ENCODE measurements at places on chromosomes 16 and 17.

GRCh38 chr17:16511593-16511992 is 19.6 kb upstream of the LRRC75A start:
- no peak for DNase-seq

GRCh38 chr16:48556913-48557351 is 53.0 kb downstream of the N4BP1 start:
- DNase-seq = peak; percentile 24

GRCh38 chr16:15057681-15058417 is 2.0 kb upstream of the NTAN1 start:
- no peak for DNase-seq

GRCh38 chr17:8225813-8226535 is 15.6 kb upstream of the AURKB start:
- DNase-seq = no peak

DNA sequence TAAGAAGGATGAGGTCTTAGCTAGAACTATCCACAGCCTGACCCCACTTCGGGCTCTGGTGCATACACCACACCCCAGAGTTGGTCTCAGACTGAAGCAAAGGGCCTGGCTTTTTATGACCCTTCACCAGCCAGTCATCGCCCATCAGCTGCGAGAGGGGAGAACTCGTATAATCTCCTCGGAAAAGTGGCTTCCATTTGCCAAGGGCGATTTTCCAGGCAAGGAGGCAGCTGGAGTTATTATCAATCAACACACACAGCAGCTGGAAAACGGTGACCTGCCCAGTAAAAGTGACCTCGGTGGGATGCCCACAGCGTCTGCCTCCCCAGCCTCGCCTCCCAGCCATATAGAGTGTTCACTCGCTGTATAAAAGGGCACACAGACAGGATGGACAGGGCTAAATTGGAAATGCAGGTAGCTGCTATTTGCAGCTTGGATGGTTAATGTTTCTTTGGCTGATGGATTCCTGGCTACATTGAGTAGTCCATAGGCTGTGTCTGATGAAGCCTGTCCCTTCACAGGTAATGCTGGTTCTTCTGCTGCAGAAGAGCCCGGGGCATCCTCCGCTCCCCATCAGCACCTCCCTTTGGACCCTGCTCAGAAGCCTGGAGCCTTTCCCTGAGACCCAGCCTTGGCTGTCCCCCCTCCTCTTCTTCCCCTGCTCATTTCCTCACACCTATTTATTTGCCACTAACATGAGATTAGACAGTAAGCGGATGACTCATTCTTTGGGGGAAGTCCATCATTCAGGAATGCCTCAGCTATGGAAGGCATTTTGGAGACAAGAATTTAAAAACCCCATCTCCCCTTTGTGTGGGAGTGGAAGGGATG is 45.7 kb downstream of the TMEM186 start:
- DNase-seq = peak; percentile 87

GRCh38 chr17:71184716-71185115 is 936.1 kb upstream of the SOX9 start:
- peak; percentile 42 for DNase-seq

- DNase-seq = no peak
These were observed 51.8 kb downstream of the C17orf67 start for GRCh38 chr17:56781906-56782305.

DNA sequence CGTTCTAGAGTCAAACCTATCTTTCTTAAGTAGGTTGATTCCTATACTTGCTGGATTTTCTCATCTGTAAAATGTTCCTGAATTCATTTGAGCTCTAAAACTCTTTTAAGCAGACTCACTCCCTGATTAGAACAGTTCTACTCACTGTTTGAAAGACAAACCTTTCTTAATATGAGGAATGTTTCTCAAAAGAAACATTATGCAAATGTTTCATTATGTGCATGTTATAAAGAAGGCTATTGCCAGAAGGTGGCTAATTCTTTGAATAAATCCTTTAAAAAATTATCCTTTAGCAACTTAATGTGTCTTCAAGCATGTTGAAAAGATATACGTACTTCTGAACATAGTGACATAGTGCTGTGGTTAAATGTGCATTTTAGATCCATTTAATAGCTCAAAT is 124.1 kb downstream of the CDH11 start:
- DNase-seq = no peak

DNA sequence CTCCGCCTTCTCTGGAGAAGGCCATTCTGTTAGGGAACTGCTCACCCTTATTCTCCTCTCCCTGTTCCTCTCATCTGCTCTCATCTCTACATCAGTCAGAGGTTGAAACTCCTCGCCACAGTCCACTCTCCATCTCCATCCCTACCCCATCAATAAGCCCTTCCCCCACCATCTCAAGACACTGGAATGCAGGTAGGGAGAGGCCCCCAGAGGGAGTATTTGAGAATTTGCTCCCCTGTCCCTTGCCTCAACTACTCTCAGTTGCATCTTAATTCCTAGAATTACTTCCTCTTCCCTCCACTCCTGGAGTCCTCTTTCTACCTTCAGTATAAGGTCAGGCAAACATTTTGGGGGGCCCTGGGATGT is 2.0 kb upstream of the AATF start:
- DNase-seq = no peak

All from RWPE1 (cell line).